ENCODE measurements at places on chromosomes 16 and 17.

GRCh38 chr16:64872101-64872500 is 249.8 kb downstream of the CDH11 start:
- DNase-seq = no peak

GRCh38 chr16:89110641-89111040 is 17.0 kb downstream of the ACSF3 start:
- DNase-seq = no peak

GRCh38 chr17:65115839-65116238 is 21.3 kb upstream of the RGS9 start:
- no peak for DNase-seq

DNA sequence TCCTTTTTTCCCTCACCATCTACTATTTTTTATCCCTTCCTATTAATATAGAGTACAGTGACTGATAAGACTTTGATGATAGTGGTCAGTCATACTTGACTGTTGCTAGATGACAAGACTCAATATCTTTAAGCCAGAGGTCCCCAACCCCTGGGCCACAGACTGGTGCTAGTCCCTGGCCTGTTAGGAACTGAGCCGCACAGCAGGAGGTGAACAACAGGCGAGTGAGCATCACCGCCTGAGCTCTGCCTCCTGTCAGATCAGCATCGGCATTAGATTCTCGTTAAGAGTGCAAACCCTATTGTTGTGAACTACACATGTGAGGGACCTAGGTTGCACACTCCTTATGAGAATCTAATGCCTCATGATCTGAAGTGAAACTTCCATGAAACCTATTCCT is 341.3 kb downstream of the BCAS3 start:
- no peak for DNase-seq

DNA sequence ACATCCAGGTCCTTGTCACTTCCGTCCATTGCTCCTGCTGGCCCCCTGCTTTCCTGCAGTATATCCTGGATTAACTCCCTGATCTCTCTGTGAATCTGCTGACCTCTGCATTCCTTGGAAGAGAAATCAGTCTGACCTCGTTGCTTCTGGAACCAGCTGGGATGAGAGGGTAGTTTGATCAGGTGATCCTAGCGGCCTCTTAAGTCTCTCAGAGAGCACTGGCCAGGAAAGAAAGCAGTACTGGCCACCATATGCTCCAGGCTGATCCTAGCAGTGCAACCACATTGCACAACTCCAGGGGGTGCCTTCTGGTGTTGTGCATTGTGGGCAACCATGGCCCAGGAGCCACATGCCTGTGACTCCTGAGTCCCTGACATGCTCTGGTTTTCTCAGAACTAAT is 79.2 kb downstream of the ARHGAP23 start:
- DNase-seq = no peak

DNA sequence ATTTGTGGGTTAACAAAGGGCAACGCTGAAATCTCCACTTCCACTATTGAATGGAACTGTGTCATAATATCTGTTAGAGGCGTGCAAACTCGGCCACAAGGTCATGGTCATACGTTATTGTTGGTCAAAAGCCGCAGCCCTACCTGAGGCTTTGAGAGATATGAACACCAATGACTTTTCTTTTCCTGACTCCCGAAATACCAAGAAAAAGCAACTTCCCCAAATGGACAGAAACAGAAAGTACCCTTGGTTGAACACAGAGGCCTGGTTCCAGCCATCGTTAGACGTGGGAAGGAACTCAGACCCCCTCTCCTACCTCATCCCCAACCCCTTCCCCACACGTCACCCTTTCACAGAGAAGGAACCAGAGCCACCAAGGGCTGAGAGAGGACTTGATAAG is 1.4 kb upstream of the PIK3R5 start:
- no peak for DNase-seq

DNA sequence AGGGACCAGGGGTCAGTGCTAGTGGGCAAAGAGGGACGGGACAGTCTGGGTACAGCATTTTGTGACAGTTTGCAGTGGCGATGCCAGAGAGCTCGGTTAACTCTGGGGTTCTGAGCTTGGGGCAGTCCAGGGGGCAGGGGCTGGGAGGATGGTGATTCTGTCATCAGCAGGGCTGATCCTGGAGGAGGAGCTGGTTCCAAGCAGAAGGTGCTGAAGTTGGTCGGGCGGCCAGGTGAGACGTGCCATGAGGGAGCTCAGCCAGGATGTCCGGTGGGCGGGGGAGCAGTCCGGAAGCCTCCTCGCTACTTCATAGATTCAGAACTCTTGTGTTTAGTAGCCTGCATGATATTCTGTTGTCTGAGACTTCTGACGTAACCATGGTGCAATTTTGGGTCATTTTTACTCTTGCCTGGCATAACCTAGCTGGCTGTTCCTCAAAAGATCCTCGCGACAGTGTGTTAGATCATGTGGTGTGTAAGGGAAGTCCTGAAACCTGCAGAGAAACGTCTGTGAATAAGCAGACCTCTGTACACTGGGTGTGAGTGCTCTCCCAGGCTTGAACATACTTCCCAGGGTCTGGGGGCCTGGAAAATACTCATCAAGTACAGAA is 122.0 kb downstream of the CLEC16A start:
- no peak for DNase-seq

DNA sequence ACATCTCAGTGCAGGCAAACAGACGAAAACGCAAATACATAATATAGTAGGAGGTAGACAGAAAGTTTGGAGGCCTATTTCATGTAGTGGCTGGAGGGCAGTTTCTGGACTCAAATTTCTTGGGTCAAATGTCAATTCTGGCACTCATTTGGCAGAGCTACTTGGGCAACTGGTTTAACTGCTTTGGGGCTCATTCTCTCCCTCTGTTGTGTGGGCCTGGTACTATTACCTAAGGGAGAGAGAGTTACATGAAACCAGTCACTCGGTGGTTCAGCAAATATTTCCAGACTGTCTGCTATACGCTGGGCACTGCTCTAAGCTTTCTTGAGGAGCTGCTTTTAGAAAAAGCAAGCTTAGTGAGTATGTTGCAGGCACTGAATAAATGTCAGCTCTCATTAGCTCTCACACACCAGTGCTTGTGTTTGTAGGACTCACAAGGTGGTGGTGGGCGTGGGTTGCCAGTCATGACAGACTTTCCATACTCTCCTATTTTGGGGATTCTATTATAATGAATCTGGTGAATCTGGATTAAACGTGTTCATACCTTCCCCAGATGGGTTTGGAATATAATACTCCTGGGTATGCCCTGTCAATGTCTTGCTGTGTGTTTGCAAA is 1.8 kb upstream of the SHISA9 start:
- DNase-seq = no peak

DNA sequence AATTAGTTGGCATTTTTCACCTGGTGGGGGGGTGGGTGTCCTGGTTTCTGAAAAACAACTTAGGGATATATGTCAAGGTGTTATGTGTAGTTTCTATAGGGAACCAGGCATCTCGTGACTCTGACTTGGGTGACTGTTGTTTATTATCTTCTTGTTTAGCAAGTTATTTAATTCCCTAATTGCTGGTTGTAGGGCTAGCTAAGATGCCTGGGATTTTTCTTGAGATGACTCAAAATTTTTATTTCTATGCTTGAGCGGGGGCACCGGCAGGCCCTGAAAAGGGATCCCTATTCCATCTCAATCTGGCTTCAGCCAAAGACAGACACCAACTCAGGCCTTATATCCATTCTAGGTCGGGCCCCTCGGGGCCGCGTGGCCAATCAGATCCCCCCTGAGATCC is 3.2 kb downstream of the DPH1 start:
- no peak for DNase-seq

DNA sequence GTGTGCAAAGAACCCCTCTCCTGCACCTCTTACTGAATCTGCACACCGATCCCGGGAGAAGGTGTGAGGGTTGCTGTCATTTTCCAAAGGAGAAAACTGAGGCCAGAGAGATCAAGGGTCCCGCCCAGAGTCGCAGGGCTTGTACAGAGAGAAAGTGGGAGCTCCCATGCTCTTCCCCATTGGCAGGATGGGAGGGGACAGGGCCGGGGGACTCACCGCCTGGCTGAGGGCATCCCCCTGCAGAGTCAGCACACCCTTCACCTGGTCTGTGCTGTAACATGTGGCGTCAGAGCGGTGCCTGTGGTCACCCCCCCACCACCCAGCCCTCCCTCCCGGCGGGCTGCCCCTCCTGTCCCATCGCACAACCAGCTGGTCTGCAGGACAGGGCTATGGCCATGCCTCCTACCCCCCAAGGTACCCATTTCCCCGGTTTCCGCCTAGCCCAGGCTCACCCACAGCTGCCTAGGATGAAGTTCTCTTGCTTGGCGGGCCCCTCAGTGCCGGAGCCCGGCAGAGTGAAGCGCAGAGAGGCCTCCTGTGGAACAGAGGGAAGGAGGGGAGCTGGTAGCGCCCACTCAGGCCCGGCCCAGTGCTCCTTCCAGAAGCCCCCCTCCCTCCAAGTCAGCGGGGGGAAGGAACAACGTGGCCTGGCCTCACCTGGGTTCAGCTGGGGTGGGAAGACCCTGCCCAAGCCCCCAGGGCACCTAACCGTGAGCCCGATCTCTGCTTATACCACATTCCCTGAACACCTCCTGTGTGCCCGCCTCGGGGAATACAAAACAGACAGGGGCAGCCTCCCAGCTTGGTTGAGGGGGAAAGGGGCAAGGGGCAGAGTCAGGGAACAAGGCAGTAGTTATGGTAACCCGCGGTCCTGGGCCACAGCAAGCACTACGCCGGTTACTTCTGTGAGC is 1.1 kb downstream of the ROGDI start:
- DNase-seq = no peak

- no peak for DNase-seq
These were observed 507.1 kb downstream of the WWOX start for GRCh38 chr16:78606545-78606944.

GRCh38 chr16:29820271-29820701 is at the start of gene MVP:
MVP (plus strand) TSS chr16:29820462; CDS start chr16:29830550, 10,088 bp downstream.
- DNase-seq = no peak

GRCh38 chr17:33109336-33110072 is 117.9 kb downstream of the SPACA3 start:
- no peak for DNase-seq

DNA sequence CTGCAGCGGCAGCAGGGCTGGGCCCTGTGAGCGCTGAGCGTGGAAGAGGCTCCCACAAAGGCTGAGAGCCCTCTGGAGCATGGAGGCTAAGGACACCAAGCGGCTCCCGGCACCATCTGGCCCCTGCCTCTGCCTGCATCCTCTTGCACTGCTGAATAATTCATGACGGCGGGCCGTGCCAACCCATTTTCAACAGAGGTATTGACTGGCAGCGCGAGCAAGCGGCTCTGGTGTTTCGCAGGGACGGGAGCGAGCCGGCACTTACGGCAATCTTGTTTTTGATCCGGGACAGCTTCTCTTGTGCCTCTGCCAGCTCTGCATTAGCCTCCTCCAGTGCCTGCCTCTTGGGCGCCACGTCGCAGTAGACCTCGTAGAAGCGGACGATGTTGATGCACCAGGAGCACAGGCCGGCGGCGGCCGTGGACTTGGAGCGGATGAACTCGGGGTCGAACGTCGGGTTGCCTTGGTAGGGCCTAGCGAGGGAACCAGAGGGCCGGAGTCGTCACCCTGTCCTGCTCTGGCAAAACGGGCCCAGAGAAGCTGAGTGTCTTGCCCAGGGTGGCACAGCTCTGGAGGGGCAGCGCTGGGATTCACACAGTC is 80.4 kb downstream of the PGS1 start:
- no peak for DNase-seq

All from SK-N-MC (cell line).